ENCODE measurements at places on chromosomes 3 and 15. TPM values are rescaled to one million over a fixed set of nuclear protein-coding genes. Genes with fewer than 3 reads are reported as not detected.

- H3K4me1 ChIP-seq: no peaks in the 10 kb centered on the region
- no peak for DNase-seq
- no peaks in the 10 kb centered on the region for H3K36me3 ChIP-seq
Observed at GRCh38 chr15:63396152-63396928, 14.7 kb upstream of the CA12 start.

DNA sequence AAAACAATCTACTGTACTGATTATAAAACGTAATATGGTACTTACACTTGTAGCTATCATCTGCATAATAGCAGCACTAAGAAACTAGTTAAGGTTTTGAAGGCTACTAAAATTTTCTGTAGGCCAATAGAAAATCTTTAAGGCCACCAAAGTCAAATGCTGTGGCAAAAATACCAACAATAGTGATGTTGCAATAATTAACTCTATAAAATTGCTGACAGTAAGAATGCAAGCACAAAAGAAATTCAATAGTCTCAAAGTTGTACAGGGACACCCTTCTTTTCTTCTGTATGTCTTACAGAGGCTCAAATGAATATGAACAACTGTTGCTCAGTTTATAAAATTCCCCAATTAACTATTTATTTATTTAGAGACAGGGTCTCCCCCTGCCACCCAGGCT, 62.0 kb downstream of the TMCC1 start:
- H3K27ac ChIP-seq: peak overlapping the region; percentile 11
- no peak for DNase-seq
- H3K36me3 ChIP-seq: no peaks in the 10 kb centered on the region
- no peaks in the 10 kb centered on the region for H3K27me3 ChIP-seq

The CKMT1A gene
- not detected for total RNA-seq

GRCh38 chr3:157463816-157464215, 27.2 kb downstream of the PTX3 start:
- no peaks in the 10 kb centered on the region for H3K36me3 ChIP-seq
- no peaks in the 10 kb centered on the region for H3K27me3 ChIP-seq
- no peak for DNase-seq
- no peak overlapping the region for H3K27ac ChIP-seq
- no peak overlapping the region for H3K4me3 ChIP-seq

- H3K27ac ChIP-seq: no peak overlapping the region
- DNase-seq: no peak
Observed at GRCh38 chr3:178036451-178037144, 499.6 kb upstream of the KCNMB2 start.

DNA sequence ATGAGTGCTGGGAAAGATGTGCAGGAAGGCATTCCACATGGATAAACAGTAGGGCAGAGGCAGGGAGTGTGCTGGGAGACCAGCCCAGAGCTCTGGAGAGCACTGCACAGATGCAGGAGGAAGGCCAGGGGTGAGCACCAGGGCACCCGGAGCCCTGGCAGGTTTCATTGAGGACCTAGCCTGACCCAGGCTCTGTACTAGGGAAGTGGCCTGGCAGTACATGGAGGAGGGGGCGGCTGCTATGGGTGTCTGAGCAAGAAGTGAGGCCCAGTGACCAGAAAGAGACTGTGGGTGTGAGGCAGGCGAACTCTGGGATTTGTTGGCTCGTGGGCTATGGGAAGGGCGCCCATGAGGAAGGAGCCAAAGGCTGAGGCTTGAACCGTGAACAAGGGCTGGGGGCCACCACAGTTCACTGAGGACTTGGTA, 139.1 kb downstream of the DNAJB8 start:
- peaks cover 10% of the 10 kb centered on the region for H3K4me1 ChIP-seq
- H3K4me3 ChIP-seq: no peak overlapping the region
- DNase-seq: no peak
- no peaks in the 10 kb centered on the region for H3K36me3 ChIP-seq
- no peak overlapping the region for H3K27ac ChIP-seq

DNA sequence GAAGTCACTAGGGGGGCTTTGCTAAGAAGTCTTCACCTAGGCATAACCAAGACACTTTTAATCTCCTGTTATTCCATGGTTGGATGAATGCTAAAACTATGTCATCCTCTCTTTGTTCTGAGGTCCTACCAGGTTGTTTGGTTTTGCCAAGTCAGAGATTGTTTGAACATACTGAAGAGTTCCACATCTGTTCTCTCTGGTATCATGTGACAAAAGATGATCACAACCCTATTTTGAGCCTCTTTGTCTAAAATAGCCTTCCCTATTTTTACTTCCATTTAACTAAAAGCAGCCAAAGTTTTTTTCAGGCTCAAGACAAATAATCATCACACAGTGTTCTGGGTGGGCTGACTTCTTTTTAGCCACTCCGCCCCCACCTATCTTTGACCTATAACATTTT, 218.4 kb upstream of the LMCD1 start:
- no peaks in the 10 kb centered on the region for H3K27me3 ChIP-seq
- DNase-seq: no peak
- no peak overlapping the region for H3K4me3 ChIP-seq
- H3K4me1 ChIP-seq: no peaks in the 10 kb centered on the region

GRCh38 chr3:115715241-115715745, 92.0 kb downstream of the GAP43 start:
- no peak overlapping the region for H3K27ac ChIP-seq
- no peaks in the 10 kb centered on the region for H3K4me1 ChIP-seq
- no peak overlapping the region for H3K4me3 ChIP-seq
- no peaks in the 10 kb centered on the region for H3K36me3 ChIP-seq

DNA sequence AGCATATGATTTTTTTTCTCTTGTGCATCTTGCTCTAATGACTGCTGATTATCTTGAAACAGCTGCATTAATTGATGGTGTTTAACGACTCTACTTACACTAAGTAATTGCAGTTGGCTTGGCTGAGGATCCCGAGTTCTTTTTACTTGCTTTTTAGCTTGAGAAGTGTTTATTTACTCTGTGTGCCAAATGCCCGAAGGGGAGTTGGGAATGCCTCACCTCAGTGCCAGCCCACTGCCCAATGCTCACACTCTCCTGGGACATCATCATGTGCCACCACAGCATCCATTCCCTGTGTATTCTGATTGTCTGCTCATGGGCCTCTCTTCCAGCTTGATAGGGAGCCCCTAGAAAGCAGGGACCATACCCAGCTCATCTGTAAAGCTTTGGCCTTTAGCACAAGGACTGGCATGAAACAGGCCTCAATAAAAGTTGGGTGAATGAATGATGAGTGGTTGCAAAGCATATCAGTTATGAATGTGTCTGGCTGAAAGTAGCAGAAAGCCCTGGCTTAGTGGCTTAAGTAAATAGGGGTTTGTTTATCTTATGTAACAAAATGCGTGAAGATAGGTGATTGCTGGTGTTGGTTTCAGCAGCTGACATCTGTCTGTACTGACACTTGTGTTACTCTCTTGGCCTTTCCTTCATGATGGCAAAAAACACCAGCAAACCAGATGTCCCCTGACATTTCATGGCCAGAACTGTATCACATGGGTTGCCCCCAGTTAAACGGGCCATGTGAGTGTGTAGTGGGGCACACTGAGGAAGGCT, 8.1 kb downstream of the PXYLP1 start:
- H3K4me3 ChIP-seq: no peak overlapping the region
- H3K4me1 ChIP-seq: peaks cover 9% of the 10 kb centered on the region
- H3K27me3 ChIP-seq: no peaks in the 10 kb centered on the region
- no peak for DNase-seq
- H3K36me3 ChIP-seq: no peaks in the 10 kb centered on the region

The KIF9 gene
- 2.9 TPM for total RNA-seq

The FGF12 gene
- total RNA-seq: not detected

DNA sequence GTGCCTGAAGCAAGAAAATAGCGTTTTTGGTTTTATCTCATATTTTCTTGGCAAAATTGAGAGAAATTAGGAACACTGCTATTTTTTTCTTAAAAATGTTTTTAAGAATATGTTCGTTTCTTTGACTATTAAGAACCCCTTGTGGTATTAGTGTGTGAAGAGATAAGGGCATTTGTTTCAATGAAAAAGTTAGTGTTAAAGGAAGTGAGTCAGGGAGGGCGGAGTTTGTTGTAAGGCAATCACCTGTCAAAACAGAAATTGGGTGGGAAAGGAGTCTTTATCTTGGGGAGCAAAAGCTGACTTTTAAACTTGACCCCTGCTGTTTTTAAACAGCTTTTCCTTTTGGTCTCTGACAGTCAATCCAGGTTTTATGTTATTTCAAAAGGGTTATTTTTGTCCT, 4.2 kb downstream of the RAP2B start:
- peaks cover 23% of the 10 kb centered on the region for H3K4me1 ChIP-seq
- no peak for DNase-seq
- no peaks in the 10 kb centered on the region for H3K27me3 ChIP-seq
- no peak overlapping the region for H3K4me3 ChIP-seq

The DUOXA2 gene
- not detected for total RNA-seq

The TPRG1 gene
- total RNA-seq: 0.50 TPM

GRCh38 chr3:133840055-133840737, 34.6 kb downstream of the SRPRB start:
- H3K27me3 ChIP-seq: no peaks in the 10 kb centered on the region
- no peaks in the 10 kb centered on the region for H3K4me1 ChIP-seq
- H3K4me3 ChIP-seq: no peak overlapping the region
- no peaks in the 10 kb centered on the region for H3K36me3 ChIP-seq
- no peak for DNase-seq
- no peak overlapping the region for H3K27ac ChIP-seq

The GOLGA6B gene
- total RNA-seq: not detected

- H3K4me1 ChIP-seq: no peaks in the 10 kb centered on the region
- no peak overlapping the region for H3K4me3 ChIP-seq
- H3K36me3 ChIP-seq: peaks cover 45% of the 10 kb centered on the region
Observed at GRCh38 chr3:159899166-159899565, 89.5 kb upstream of the IL12A start.

GRCh38 chr3:119191800-119192199, 18.4 kb downstream of the UPK1B start:
- no peak for DNase-seq
- H3K4me3 ChIP-seq: no peak overlapping the region
- H3K27ac ChIP-seq: no peak overlapping the region
- H3K27me3 ChIP-seq: no peaks in the 10 kb centered on the region
- no peaks in the 10 kb centered on the region for H3K36me3 ChIP-seq

The SPTBN5 gene
- 0.34 TPM for total RNA-seq

The MUC4 gene
- not detected for total RNA-seq

DNA sequence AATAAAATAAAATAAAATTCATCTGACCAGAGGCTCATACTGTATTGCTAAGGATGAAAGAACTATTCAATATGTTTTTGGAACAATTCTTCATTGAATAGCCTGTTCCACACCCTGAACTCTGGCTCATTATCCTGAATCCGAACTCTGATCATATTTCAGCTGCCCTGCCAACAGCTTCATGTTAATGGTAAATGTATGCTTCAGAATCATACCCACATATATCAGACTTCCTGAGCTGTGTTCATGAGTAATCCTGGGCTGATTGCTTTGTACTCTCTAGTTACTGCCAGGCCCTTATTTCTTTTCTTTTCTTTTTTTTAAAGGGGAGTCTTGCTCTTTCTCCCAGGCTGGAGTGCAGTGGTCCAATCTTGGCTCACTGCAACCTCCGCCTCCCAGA, 11.8 kb downstream of the INO80 start:
- H3K27me3 ChIP-seq: no peaks in the 10 kb centered on the region
- peaks cover 39% of the 10 kb centered on the region for H3K36me3 ChIP-seq
- H3K4me3 ChIP-seq: no peak overlapping the region
- no peak for DNase-seq
- H3K4me1 ChIP-seq: no peaks in the 10 kb centered on the region

DNA sequence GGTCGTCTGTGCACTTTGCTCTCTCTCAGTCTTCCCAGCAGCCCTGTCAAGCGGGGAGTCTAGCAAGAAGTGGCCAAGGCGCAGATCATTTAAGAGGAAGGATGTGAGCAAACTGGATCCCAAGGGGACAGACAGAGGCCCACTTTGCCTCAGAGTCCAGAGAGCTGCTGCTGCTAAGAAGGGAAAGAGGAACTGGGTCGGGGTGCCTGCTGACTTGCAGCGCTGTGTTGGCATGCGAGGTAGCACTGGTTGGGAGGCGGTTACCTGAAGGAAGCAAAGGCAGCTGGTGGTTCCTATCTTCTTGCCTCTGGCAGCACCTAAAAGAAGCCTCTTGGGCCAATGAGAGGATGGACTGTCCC, 28.1 kb downstream of the SMAD3 start:
- H3K4me1 ChIP-seq: peaks cover 67% of the 10 kb centered on the region
- peaks cover 31% of the 10 kb centered on the region for H3K36me3 ChIP-seq
- H3K4me3 ChIP-seq: no peak overlapping the region
- H3K27ac ChIP-seq: no peak overlapping the region
- no peaks in the 10 kb centered on the region for H3K27me3 ChIP-seq
- no peak for DNase-seq

- no peak overlapping the region for H3K4me3 ChIP-seq
- H3K27ac ChIP-seq: no peak overlapping the region
- H3K27me3 ChIP-seq: no peaks in the 10 kb centered on the region
- DNase-seq: no peak
Observed at GRCh38 chr3:61323094-61323493, 71.8 kb upstream of the FHIT start.

The STAB1 gene
- not detected for total RNA-seq

The CCDC54 gene
- total RNA-seq: not detected

DNA sequence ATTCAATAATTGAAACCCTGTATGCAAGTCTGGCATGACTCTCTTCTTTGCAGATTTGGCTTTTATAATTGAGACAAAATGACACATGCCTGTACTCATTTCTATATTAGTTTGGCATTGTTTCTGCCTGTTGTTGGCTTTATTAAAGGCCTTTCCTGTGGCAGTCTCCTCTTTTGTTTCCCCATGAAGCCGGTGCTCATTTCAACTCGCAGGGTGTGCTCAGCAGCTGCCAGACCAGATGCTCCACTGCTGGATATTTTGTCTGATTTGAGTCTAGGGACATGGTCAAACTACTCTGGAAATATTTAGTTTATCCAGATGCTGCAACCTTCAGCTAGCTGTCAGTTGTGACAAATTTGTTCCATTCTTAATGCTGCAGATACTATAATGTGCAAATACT, 445.3 kb downstream of the NAALADL2 start:
- H3K4me3 ChIP-seq: no peak overlapping the region
- no peak for DNase-seq
- no peaks in the 10 kb centered on the region for H3K4me1 ChIP-seq
- H3K27ac ChIP-seq: no peak overlapping the region
- no peaks in the 10 kb centered on the region for H3K36me3 ChIP-seq
- H3K27me3 ChIP-seq: no peaks in the 10 kb centered on the region

The CAMKV gene
- not detected for total RNA-seq

- H3K36me3 ChIP-seq: no peaks in the 10 kb centered on the region
- no peak overlapping the region for H3K4me3 ChIP-seq
- no peaks in the 10 kb centered on the region for H3K4me1 ChIP-seq
- 0 out of 2 replicates have a peak, but pooled peaks cover 3% of the 10 kb centered on the region for H3K27me3 ChIP-seq
- H3K27ac ChIP-seq: no peak overlapping the region
Observed at GRCh38 chr3:152961323-152961722, 126.4 kb downstream of the P2RY1 start.

- no peaks in the 10 kb centered on the region for H3K36me3 ChIP-seq
- no peak for DNase-seq
- peak overlapping the region; percentile 73 for H3K27ac ChIP-seq
Observed at GRCh38 chr3:23612296-23612891, 193.4 kb upstream of the UBE2E1 start.

Data from SJSA1 (cell line).